Bronchial epithelial cell (primary cell): ENCODE measurements at places on chromosomes 6 and 20. TPM values are rescaled to one million over a fixed set of nuclear protein-coding genes. Genes with fewer than 3 reads are reported as not detected.

Gene APOBEC2
- not detected in 2 replicates for total RNA-seq

Gene OLIG3
- not detected in 2 replicates for total RNA-seq

Gene BTNL2
- total RNA-seq, result 0.13 and 0.26 TPM in 2 replicates

Gene AKAP12
- total RNA-seq, result 5.0 and 15.0 TPM in 2 replicates

Gene CTCFL
- total RNA-seq, result not detected in 2 replicates

Gene DSP
- 394 and 699 TPM in 2 replicates for total RNA-seq

Gene FAXC
- 3.2 and 5.3 TPM in 2 replicates for total RNA-seq

Gene PTPN1
- 18.4 and 29.6 TPM in 2 replicates for total RNA-seq

Gene CLDN20
- not detected in 2 replicates for total RNA-seq

Gene KCNQ5
- total RNA-seq, result 0.38 and 2.1 TPM in 2 replicates

Gene DUSP15
- not detected in 2 replicates for total RNA-seq

Gene NRSN1
- total RNA-seq, result not detected in 2 replicates

Gene ADTRP
- total RNA-seq, result 11.3 and 17.6 TPM in 2 replicates

Gene SASH1
- total RNA-seq, result 3.9 and 9.0 TPM in 2 replicates

Gene HAO1
- not detected in 2 replicates for total RNA-seq

Gene ZNF322
- 13.7 and 16.8 TPM in 2 replicates for total RNA-seq

Gene CRYBG1
- 45.0 and 73.2 TPM in 2 replicates for total RNA-seq

Gene EEF1A2
- total RNA-seq, result 1.1 and 1.9 TPM in 2 replicates

Gene C6orf118
- total RNA-seq, result not detected in 2 replicates

Gene HSPA1L
- total RNA-seq, result 0.53 and 1.4 TPM in 2 replicates

Gene CYP39A1
- 5.0 and 17.4 TPM in 2 replicates for total RNA-seq

Gene NKX2-4
- not detected in 2 replicates for total RNA-seq

Gene SLC13A3
- total RNA-seq, result 5.1 and 5.5 TPM in 2 replicates
